ENCODE measurements at places on chromosomes 2 and 18.

DNA sequence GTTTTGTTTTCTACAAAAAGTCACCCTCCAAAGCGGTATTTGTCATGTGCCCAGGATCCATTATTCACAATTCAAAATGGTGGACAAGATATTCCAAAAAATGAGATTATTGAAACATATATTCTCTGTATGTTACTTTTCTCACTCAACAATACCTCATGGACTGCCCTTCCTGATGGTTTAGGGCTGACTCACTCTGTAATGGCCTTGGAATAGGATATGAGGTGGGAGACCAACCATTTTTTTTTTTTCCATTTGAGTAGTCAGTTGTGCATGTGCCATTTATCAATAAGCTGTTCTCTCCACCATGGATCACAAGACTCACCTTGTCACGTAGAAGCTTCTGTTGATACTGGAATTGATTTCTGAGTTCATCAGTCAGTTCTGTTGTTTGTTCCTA, 64.5 kb downstream of the LYPD6 start:
- DNase-seq: no peak

GRCh38 chr2:213002383-213002782, 149.0 kb downstream of the IKZF2 start:
- DNase-seq: no peak

- no peak for DNase-seq
Measured at GRCh38 chr2:207489251-207489650, 40.5 kb upstream of the CREB1 start.

GRCh38 chr2:20179755-20180594, 45.0 kb downstream of the SDC1 start:
- DNase-seq: no peak

- no peak for DNase-seq
Measured at GRCh38 chr2:200725596-200725995, 86.1 kb upstream of the BZW1 start.

- no peak for DNase-seq
Measured at GRCh38 chr2:95240091-95240490, 32.8 kb downstream of the ZNF892 start.

DNA sequence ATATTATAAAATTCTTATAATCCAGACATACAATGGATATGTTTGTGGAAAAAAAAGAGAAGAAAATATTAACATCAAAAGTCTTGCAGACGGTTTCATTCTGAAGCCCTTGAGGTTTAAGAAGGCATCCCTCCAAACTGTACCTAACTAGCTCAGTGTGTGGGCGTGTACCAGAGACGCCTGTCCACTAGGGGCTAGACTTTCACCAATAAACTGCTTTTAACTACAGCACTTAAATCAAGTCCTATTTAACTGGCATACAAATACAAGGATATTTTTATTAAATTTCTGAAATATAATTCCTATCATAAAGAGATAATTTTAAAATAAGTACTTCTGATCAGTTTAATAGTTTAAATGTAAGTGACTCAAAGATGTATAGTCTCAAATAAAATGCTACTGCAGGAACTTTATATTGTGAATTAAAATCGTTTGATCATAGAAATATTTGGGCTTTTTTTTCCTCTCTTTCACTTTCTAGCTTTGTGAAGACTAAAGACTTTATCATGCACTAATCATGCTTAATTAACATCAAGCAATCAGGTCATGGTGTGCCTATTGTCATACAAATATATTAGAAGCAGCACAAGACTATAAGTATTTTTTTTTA, 437.7 kb downstream of the SATB2 start:
- DNase-seq: peak; percentile 6

DNA sequence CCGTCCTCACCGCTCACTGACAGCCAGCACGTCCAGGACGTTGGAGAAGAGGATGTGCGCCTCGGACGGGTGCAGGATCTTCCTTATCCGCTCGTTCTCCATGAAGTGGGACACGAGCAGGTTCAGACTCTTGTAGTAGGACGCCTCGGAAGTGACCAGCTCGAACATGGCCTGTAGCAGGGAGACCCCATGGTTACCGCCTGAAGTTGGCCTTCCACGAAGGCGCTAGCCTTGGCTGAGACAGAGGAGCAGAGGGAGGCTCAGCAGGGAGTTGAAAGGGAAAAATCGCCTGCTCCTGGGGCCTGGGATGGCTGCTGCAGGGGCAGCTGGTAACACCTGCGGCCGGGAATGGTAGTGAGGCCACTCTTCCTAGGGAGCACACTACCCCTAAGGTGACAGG, 24.7 kb downstream of the SNORC start:
- no peak for DNase-seq

DNA sequence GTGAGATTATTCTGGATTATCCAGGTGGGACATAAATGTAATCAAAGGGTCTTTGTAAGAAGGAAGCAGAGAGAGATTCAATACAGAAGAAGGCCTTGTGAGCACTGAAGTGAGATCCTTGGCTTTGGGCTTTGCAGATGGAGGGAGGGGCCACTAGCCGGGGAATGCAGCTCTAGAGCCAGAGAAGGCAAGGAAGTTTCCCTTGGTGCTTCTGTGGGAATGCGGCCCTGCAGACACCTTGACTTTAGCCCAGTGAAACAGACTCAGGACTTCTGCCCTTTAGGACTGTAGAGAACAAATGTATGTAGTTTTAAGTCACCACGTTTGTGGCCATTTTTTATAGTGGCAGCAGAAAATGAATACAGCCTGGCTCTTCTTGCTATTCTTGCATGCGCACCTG, 8.1 kb downstream of the NEU2 start:
- no peak for DNase-seq
